ENCODE measurements at places on chromosomes 5 and 9.

GRCh38 chr9:123495731-123496130 lies 139.7 kb downstream of the CRB2 start:
- no peak overlapping the region for H3K4me3 ChIP-seq
- H3K27me3 ChIP-seq: no peaks in the 10 kb centered on the region
- DNase-seq: no peak
- no peaks in the 10 kb centered on the region for H3K4me1 ChIP-seq

GRCh38 chr5:15483351-15484097 lies 16.5 kb upstream of the FBXL7 start:
- no peak overlapping the region for H3K4me3 ChIP-seq
- H3K4me1 ChIP-seq: no peaks in the 10 kb centered on the region
- H3K36me3 ChIP-seq: no peaks in the 10 kb centered on the region

- H3K4me1 ChIP-seq: no peaks in the 10 kb centered on the region
- no peaks in the 10 kb centered on the region for H3K27me3 ChIP-seq
- H3K27ac ChIP-seq: no peak overlapping the region
- no peak for DNase-seq
These were observed 90.8 kb upstream of the EQTN start for GRCh38 chr9:27387722-27388121.

DNA sequence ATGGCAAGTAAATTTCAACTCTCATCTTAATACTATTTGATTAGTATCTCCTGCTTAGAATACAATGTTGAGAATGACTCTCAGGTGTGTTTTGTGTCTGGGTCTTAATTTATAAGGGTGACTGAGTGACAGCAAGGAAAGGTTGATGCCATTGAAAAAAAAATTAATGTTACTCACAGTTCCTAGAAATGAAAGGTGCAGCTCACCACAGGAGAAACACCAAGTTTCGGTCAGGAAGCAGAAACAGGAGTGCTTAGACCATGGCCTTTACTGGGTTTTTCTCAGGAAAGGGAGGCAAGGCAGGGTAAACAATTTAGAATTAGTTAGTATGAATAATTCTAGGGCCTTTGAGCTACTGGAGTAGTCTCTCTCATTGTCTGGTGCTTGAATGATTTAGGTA lies 159.2 kb upstream of the C9orf72 start:
- peak; percentile 34 for DNase-seq
- H3K27ac ChIP-seq: no peak overlapping the region
- no peak overlapping the region for H3K4me3 ChIP-seq
- peaks cover 19% of the 10 kb centered on the region for H3K4me1 ChIP-seq

DNA sequence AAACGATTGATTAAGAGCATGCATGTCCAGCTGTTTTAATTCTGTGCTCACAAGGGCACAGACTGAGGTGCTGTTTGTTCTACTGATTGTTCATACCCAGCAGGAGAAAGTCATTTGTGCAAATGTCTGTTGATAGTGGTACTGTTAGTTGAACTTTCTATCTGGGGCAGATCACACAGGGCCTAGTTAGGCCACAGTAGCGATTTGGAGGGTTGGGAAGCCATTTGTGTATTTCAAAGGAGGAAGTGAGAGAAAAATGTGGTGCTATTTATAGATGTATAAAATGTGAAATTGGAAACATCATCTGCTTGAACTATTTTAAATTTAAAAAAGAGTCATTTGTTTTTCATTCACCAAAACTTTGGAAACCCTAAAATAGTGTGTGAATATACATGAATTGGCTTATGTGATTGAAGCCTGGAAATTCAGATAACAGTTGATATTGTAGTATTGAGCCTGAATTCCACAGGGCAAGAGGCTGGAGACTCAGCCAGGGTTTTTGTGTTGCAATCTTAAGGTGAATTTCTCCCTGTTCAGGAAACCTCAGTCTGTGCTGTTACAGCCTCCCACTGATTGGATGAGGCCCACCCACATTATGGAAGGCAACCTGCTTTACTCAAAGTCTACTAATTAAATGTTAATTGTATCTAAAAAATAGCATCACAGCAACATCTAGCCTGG lies 162.0 kb upstream of the CDKN2B start:
- peaks cover 5% of the 10 kb centered on the region for H3K27me3 ChIP-seq
- peaks cover 3% of the 10 kb centered on the region for H3K4me1 ChIP-seq
- H3K36me3 ChIP-seq: no peaks in the 10 kb centered on the region
- no peak for DNase-seq
- no peak overlapping the region for H3K27ac ChIP-seq

- peaks cover 2% of the 10 kb centered on the region for H3K36me3 ChIP-seq
- no peak overlapping the region for H3K27ac ChIP-seq
- peak; percentile 35 for DNase-seq
- no peaks in the 10 kb centered on the region for H3K27me3 ChIP-seq
- H3K4me3 ChIP-seq: no peak overlapping the region
- peaks cover 7% of the 10 kb centered on the region for H3K4me1 ChIP-seq
These were observed 2.6 kb downstream of the PKD2L2 start for GRCh38 chr5:137891849-137892248.

DNA sequence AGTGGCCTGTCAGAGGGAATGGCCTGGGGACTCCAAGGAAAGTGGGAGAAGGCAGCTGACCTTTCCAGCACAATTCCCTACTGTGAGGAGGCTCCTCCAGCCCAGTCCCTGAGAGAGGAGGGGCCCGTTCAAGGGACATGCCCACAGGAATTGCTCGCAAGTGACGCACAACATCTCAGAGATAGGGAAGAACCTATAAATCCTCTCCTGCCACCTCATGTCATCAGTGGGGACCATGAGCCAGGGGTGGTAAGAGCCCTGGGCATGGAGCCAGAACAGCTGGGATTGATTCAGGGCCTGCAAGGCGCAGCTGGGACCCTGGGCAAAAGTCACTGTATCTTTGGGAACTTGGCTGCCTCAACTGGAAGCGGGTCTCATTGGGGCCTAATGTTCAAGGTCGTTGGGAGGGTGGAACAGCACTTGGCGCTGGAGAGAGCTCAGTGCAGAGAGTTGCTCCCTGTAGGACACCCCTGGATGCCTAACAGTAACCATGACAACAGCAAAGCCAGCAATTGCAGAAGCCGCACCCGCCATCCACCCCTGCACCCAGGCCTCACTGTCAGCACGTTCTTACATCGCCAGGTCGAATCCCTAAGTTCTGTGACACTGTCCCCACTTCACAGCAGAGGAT lies 41.3 kb upstream of the ORM1 start:
- no peaks in the 10 kb centered on the region for H3K4me1 ChIP-seq
- H3K4me3 ChIP-seq: no peak overlapping the region
- DNase-seq: no peak
- H3K36me3 ChIP-seq: no peaks in the 10 kb centered on the region
- peaks cover 1% of the 10 kb centered on the region for H3K27me3 ChIP-seq
- no peak overlapping the region for H3K27ac ChIP-seq

DNA sequence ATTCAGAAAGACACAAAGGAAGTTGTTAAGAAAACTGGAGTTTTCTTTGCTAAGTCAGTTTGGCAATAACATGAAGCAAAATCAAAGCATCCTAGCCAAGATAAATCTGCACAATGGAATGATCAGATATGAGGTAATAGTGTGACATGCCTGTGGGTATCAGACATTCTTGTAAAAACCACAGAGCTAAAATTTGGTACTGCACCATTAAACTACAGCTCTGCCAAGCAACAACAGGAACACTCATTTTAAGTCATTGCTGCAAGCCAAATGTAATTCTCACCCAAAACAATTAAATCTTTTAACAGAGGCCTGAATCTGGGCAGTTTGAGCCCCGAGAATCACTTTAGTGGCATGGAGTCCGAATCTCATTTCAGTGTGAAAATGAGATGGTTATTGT lies 96.6 kb downstream of the VCAN start:
- no peaks in the 10 kb centered on the region for H3K4me1 ChIP-seq
- no peak overlapping the region for H3K4me3 ChIP-seq
- no peak overlapping the region for H3K27ac ChIP-seq
- no peaks in the 10 kb centered on the region for H3K36me3 ChIP-seq
- peaks cover 13% of the 10 kb centered on the region for H3K27me3 ChIP-seq

- H3K4me1 ChIP-seq: peaks cover 18% of the 10 kb centered on the region
- no peak for DNase-seq
- H3K36me3 ChIP-seq: no peaks in the 10 kb centered on the region
- H3K27ac ChIP-seq: no peak overlapping the region
These were observed 5.9 kb upstream of the RGMB start for GRCh38 chr5:98767581-98767980.

- no peak for DNase-seq
- no peak overlapping the region for H3K4me3 ChIP-seq
- no peaks in the 10 kb centered on the region for H3K36me3 ChIP-seq
- no peak overlapping the region for H3K27ac ChIP-seq
- no peaks in the 10 kb centered on the region for H3K4me1 ChIP-seq
These were observed 632.5 kb downstream of the ISL1 start for GRCh38 chr5:52015760-52016159.

DNA sequence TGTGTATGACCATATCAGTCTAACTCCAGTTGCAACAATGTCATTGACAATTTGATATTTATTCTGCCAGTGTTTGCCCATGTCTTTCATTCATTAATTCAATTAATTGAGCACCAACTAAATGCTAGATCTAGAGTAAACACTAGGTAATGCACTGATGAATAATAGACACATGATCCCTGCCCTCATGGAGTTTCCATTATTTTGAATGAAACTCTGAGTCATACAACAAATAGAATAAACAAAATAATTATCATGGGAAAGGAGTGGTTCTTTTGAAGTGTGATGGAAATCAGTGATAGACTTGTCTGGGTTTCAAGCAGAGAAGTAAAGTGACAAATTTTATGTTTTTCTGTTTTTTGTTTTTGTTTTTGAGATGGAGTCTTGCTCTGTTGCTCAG lies 4.6 kb downstream of the ARHGEF37 start:
- no peak overlapping the region for H3K4me3 ChIP-seq
- no peak overlapping the region for H3K27ac ChIP-seq
- peaks cover 10% of the 10 kb centered on the region for H3K27me3 ChIP-seq
- DNase-seq: no peak

DNA sequence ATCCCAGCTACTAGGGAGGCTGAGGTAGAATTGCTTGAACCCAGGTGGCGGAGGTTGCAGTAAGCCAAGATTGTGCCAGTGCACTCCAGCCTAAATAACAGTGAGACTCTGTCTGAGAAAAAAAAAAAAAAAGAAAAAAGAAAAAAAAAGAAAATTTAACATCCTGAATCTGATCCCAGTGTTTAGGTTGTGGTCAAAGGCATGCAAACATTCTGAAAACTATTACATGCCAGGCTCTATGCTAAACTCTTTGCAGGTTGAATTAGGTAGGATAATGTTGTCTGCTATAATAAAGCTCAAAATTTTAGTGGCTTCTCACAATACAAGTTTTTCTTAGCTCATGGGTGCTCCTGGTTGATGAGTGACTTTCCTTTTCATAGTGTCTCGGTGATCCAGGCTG lies 367.4 kb downstream of the PSAT1 start:
- no peaks in the 10 kb centered on the region for H3K4me1 ChIP-seq
- peaks cover 4% of the 10 kb centered on the region for H3K27me3 ChIP-seq
- H3K27ac ChIP-seq: no peak overlapping the region
- H3K36me3 ChIP-seq: no peaks in the 10 kb centered on the region

DNA sequence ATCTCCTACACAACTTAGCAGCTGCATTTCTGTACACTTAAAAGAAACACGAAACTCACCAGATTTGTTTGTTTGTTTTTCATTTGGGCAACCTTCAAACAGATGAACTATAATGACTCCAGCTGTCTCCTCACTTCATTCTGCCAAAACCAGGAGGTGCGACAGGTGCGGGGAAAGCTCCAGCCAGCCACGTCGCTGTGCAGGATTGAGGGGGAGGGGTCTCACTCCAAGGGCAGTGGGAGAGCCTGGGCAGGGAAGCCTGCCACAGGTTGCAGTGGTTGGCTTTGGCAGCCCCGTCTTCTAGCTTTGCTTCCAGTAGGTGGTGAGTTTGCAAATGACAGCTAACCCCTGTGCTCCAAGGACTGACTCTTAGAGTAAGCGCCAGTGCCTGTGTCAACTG lies 215.8 kb downstream of the CEMIP2 start:
- no peaks in the 10 kb centered on the region for H3K4me1 ChIP-seq
- no peak overlapping the region for H3K4me3 ChIP-seq
- no peaks in the 10 kb centered on the region for H3K36me3 ChIP-seq
- H3K27ac ChIP-seq: no peak overlapping the region

Measured in activated CD8-positive, alpha-beta T cell treated with anti-CD3 and anti-CD28 coated beads for 36 hours (primary cell).